ENCODE measurements at places on chromosomes 12 and 14. TPM values are rescaled to one million over a fixed set of nuclear protein-coding genes. Genes with fewer than 3 reads are reported as not detected.

The SLC39A5 gene
- total RNA-seq, result 0.31 TPM

The CSRP2 gene
- total RNA-seq, result 45.2 TPM

The SYCP3 gene
- not detected for total RNA-seq

The PTGR2 gene
- 7.5 TPM for total RNA-seq

The KRT77 gene
- total RNA-seq, result 0.10 TPM

The ANKS1B gene
- total RNA-seq, result 16.5 TPM

The ESPL1 gene
- 8.9 TPM for total RNA-seq

All from tongue (tissue), 3 donors.